ENCODE measurements at places on chromosomes 12 and 14.

- DNase-seq = no peak
Observed at GRCh38 chr14:27634056-27634970, 1036.5 kb upstream of the NOVA1 start.

DNA sequence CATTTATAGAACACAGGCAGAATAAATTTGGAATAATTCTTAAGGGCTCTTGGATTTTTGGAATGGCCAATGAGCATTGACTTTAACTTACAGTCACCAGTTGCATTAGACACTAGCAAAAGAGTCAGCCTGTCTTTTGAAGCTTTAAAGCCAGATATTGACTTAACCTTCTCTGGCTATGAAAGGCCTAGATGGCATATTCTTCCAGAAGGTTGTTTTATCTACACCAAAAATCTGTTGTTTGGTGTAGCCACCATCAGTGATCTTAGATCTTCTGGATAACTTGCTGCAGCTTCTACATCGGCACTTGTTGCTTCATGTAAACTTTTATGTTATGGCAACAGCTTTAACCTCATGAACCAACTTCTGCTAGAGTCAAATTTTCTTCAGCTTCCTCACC lies 10.4 kb downstream of the PCNX1 start:
- no peak for DNase-seq

DNA sequence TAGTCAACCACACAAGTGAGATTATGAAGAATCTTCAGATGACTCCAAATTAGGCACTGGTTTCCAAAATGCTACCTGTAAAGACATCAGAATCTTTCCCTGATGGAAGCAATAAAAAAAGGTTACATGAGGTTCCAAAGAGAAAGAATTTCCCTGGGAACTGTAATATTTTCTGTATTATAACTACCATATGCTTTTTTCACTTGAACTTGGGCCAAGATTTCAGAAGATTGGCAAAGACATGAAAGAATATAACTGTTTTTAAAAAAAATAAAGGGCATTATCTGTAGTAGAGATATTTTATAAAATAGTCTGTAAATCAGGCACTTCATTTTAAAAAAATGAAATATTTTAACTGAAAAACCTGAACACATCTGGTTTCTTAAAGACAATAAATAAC lies 12.9 kb downstream of the HECTD1 start:
- DNase-seq = no peak

DNA sequence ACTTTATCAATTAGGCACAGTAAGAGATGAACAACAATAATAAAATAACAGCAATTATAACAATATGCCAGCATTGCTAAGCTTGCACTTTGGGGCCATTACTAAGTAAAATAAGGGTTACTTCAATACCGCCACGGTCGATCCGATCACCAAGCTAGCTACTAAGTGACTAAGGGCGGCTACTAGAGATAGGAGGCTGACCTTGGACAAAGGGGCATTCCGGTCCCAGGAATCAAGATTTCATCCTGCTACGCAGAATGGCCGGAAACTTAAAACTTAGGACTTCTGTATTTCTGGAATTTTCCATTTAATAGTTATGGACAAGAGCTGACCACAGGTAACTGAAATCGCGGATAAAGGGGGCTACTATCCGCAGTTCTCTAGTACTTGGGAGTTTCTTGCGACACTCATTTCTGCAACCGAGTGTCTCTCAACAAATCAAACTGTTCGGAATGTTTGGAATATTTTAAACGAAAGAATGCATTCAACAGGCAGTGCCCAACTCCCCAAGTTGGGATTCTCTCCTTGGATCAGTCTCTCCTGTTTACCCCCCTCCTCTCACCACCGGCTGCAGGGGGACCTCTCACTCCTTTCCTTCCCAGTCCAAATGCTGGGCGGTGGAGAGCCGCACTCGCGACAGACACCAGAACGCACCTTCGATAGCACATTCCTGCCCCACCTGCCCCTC lies 650 bp downstream of the HEBP1 start:
- DNase-seq = no peak
